AML-193 (cell line): ENCODE measurements at places on chromosomes 16 and 17.

DNA sequence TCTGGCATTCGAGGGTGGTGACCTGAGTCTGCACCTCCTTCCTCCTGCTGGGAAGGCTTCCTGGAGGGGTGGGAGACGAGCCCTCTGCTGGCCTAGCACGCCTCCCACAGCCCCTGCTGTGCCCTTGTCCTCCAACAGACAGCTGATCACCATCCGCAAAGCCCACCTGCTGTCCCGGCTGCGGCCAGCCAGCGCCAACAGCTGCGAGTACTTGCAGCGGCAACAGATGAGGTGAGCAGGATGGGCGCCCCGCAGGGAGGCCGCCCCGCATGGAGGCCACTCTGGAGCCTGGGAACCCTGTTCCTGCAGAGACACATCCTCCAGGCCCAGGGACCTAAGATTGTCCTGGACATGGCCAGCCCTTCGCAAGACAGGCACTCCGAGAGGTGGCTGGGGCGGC, 21.6 kb downstream of the UBALD1 start:
- DNase-seq, result no peak

DNA sequence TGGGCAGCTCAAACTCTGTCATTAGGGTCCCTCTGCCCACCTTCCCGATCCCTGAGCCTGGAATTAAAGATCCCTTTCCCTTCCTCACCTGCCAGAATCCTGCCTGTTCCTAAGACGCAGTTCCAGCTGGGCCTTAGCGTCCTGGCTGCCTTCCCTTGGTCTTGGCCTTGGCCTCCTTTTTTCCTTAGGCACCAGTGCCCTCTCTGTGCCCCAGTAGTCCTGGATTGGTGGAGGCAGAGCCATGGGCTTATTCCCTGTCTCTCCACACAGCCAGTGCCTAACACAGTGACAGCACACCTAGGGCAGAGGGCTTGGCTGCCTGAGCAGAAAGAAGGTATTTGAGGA, 3.5 kb downstream of the TMEM132E start:
- no peak for DNase-seq

GRCh38 chr16:17817943-17818342, 347.2 kb upstream of the XYLT1 start:
- DNase-seq, result no peak

GRCh38 chr17:79573196-79573896, 37.5 kb downstream of the RBFOX3 start:
- no peak for DNase-seq

DNA sequence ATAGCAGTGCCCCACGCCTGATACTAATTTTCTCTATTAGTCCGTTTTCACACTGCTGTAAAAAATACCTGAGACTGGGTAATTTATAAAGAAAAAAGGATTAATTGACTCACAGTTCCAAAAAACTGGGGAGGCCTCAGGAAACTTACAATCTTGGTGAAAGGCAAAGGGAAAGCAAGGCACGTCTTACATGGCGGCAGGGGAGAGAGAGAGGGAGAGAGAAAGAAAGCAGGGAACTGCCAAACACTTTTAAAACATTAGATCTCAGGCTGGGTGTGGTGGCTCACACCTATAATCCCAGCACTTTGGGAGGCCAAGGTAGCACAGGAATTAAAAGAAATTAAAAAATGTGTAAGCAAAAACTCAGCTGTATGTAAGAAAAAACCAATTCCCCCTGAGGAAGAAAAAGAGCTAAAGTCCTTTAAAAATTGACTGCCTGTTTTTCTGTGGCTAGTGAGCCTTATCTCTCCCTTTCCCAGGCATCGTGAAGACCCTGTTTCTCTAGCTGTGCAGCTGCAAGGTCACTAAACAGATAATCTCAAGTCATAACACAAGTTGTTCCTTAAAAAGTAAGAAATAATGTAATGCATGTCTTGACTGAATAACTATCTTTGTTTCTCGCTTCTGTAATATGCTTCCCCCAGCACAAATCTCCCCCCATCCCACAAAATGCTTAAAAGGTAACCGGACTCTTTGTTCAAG, 14.0 kb downstream of the ZSCAN10 start:
- DNase-seq, result no peak
